ENCODE measurements at places on chromosomes 13 and 19. TPM values are rescaled to one million over a fixed set of nuclear protein-coding genes. Genes with fewer than 3 reads are reported as not detected.

Gene TNFSF11
- not detected for total RNA-seq

Gene LGALS4
- total RNA-seq, result 4.0 TPM

Gene LRRC63
- total RNA-seq, result 1.6 TPM

Gene TTC9B
- not detected for total RNA-seq

Gene CFD
- total RNA-seq, result 4.4 TPM

Gene SYCN
- not detected for total RNA-seq

Gene LILRB2
- 0.55 TPM for total RNA-seq

Gene SOX1
- total RNA-seq, result not detected

Gene KCNJ14
- total RNA-seq, result 1.4 TPM

Gene ZNF765
- total RNA-seq, result 17.4 TPM

Measured in activated naive CD8-positive, alpha-beta T cell treated with anti-CD3 and anti-CD28 coated beads, Interleukin-2, amount 10 ng/mL, durations not matched to agents 7 days and 5 days (primary cell).